Mammary epithelial cell (primary cell): ENCODE measurements at places on chromosomes 12 and 14. TPM values are rescaled to one million over a fixed set of nuclear protein-coding genes. Genes with fewer than 3 reads are reported as not detected.

GRCh38 chr14:75461303-75461702 is 33.5 kb downstream of the JDP2 start:
- no peak for DNase-seq

GRCh38 chr12:67786086-67786485 is 137.5 kb downstream of the DYRK2 start:
- DNase-seq = no peak

- no peak for DNase-seq
These were observed 29.1 kb upstream of the NXPH4 start for GRCh38 chr12:57187222-57188089.

DNA sequence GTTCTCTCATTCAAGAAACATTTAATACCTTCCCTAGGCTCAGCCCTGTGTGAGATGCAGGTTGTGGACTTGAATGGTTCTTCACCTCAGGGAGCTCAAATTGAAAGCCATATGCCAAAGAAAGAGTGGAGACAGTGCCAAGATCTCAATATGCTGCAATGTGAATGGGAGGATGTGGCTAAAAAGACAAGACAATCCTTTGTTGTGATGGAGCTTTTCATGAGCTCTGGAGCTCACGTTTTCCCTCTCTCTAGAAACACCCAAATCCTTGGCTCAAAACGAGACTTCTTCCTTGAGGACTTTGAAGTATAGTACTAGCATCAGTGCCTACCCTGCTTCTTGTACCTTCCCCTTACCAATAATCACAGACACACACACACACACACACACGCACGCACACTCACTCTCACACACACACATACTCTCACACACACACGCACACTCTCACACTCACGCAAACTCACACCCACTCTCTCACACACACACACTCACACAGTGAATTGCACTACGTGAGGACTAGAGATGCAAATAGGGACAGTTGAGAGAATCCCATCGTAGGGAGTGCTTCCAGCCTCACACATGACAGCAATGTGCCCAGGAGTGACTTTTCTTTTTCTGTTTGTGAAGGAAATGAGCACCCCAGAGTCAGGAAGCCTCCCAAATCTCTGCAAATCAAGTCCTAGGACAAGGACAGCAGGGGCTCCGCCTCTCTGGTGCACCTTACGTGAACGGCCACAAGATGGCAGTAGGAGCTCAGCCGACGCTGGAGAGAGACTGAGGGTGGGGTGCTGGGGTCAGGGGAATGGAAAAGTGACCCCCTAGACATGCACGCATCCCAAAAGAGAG is 231.4 kb downstream of the PCNX1 start:
- DNase-seq = peak; percentile 31

DNA sequence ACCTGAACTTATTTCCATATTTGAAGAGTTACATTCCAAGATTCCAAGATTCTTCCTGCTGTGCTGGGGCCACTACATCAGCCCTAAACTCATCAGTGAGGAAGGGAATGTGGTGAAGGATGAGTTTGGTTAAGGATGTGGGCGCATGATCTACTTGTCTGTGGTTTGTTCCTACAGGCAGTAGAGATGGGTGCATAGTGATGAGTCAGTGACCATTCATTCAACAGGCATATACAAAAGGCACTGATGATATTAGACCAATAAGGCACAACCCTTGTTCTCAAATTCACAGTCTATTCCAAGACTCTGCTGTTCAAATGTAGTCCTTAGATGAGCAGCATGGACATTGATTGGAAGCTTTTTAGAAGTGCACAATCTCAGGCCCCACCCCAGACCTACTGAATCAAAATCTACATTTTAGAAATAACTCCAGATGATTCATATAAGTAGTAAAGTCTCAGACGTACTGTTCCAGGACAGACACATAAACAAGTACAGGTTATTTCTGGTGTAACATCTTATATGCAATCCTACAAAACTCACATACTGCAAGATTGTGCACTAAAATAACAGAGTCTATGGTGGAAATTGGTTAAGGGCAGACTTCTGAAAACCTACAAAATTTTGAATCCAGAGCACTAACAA is 47.7 kb upstream of the MAP3K9 start:
- peak; percentile 92 for DNase-seq

DNA sequence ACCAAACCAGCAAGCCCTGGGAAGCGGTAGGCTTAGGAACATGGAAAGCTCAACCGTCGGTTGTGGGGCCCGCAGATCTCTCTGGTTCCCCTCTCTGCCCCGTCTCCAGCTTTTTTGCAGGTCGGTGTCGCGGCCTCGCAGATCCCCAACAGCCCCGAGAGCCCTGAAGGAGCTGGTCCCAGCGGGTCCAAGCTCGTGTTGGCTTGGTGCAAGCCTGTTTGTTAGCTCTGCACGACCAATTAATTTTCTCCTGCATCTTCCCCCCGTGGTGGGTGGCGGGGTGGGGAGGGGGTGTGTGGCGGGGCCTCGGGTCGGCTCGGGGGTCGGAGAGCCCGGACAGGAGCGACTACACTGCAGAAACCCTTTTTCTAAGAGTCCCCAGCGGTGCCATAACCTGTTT is 449 bp upstream of the SLC24A4 start:
- no peak for DNase-seq

GRCh38 chr12:111034083-111034885 is 113.9 kb upstream of the MYL2 start:
- peak; percentile 8 for DNase-seq

- DNase-seq = no peak
These were observed 130.7 kb downstream of the NTF3 start for GRCh38 chr12:5562581-5562980.

GRCh38 chr12:236445-236844 is 22.5 kb upstream of the SLC6A12 start:
- no peak for DNase-seq

GRCh38 chr12:104534162-104534856 is 77.6 kb downstream of the CHST11 start:
- DNase-seq = no peak

DNA sequence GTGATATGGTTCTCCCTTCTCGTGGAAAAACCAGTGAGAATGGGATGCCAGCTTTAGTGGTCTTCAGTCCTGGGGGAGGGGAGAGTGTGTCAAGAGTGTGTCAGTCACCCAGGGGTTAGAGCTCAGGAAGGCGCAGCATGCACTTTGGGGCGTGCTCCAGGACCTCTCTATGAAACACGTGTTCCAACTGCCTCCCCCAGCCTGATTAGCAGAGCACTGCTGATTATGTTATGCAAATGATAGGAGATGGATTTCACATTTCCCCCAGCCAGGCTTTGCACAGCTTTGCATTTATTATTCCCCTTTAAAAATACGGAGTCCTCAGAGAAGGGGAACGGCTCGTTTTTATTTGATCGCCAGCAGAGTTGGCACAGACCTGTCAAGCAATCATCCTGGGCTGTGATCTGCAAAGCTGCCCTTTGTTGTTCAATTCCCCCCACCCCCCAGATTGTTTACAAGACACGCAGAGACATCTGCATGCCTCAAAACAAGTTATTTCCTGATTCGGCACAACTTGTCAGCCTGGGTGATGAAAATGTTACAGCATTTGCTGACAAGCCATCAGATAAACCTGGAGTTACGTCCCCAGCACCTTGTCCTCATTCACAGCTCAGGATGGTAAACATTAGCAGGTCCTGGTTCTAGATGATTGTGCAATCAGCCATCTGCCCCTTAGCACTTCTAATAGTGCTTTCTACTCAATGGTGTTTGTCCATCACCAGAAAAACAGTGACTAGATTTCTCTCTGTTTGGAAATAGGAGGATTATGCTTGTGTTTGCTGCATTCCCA is 196.5 kb downstream of the NOVA1 start:
- DNase-seq = no peak

DNA sequence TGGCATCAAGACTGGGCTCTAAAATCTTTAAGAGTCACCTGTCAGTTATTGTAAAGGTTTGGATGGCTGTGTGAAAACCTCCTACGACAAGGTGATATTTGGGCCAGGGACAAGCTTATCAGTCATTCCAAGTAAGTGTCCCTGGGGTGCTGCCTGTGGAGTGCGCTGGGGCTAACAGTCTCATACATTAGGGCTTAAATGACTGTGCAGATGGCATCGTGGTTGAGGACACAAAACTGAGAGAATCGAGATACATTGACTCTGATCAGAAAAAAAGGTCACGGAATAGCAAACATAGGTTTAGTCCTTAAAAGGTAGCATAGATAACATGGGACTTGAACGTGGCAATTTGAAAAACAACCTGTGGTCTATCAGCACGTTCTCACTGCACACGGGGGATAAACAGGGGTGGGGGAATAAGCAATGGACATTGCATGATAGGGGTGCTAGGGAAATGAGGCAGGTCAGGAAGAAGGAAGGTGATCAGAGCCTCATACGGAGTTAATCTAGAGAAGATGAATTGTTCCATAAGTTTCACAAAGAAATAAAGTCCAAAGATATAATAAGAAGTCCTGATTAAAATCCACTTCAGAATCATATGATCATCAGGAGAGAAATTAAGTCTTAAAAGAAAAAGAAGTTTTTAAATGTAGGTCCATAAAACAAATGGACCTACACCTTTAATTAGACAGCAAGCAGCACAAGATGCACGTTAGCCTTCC is 100.3 kb downstream of the DAD1 start:
- DNase-seq = no peak

GRCh38 chr14:33249233-33249820 is 310.6 kb downstream of the NPAS3 start:
- DNase-seq = no peak

DNA sequence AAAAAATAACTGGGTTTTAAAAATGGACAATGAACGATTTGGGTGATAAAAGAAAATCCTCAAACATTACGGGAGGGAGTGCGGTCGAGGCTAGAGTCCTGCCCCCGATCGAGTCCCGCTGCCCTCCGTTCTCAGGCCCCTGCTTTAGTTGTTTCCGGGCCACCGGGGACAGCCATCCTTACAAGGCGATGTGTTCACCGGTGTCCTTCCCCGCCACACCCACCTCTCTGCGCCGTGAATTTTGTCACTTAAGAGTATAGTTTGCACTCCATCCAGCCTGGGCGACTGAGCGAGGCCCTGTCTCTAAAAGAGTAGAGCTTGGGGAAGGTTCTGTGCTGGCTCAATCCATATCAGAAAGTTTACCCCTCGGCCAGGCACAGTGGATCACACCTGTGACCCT is 2.9 kb downstream of the ULK1 start:
- no peak for DNase-seq

- DNase-seq = peak; percentile 96
These were observed 6.2 kb upstream of the TCP11L2 start for GRCh38 chr12:106296179-106296877.

DNA sequence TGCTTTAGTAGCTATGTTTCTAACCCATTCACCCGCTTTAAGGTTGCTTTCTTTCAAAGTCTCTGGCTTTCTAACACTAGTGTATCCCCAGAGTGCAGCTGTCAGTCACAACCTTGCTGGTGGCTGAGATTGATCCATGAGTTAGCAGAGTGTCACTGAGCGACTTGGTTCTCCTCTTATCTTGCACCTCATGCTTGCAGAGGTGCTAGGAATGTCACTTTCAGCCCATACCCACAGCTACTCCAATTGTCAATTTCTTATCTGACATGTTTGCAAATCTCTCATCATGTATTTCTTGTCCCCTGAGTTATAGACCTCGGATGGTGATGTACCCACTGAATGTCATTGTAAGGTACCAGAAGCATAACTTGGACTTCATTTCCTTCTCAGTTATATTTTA is 1110.2 kb downstream of the GALC start:
- DNase-seq = no peak

GRCh38 chr12:110928700-110929099 is 8.3 kb upstream of the MYL2 start:
- no peak for DNase-seq

DNA sequence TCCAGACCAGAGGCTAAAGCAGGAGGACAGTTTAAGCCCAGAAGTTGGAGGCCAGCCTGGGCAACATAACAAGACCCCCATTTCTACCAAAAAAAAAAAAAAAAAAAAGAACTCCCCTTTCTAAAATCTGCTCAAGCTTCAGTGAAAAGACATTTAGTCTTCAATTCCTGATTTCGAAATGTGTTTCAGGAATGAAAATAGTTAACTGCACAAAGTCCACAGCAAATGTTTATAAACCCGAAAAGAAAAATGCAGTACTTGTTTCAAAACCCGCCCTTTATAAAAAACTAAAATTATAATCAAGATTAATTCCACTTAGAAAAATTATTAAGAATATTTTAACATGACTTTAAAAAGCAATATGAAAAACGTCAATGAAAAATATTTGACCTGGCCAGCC is 12.1 kb downstream of the ATXN2 start:
- DNase-seq = no peak

DNA sequence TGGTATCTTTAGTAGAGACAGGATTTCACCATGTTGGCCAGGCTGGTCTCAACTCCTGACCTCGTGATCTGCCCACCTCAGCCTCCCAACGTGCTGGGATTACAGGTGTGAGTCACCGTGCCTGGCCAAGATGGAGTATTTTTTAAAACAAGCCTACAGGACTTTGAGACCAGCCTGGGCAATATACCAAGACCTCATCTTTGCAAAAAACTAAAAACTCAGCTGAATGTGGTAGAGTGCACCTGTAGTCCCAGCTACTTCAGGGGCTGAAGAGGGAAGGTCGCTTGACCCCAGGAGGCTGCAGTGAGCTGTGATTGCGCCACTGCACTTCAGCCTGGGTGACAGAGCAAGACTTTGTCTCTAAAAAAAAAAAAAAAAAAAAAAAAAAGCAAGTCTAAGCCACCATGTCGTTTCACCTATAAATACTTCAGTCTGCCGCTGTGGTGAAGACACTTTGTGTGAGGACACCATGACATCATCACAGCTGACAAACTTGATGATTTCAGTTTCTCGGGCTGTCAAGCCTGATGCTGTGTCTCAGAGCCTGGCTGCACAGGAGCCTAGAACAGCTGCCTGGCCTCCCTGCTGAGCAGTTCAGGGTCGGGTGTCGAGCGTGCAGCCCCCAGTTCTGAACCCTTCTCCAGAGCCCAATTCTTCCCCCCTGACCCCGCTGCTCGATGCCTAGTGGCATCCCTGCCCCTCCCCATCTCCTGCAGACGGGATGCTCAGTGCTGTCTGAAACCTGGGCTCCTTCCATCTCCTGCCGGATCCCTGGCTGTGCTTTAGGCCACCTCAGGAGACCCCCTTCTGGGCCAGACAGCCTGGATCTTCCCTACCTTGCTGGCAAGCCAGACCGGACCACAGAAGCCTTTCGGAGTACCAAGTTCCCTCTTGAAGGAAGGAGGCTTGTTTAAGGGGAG is 119.2 kb upstream of the EVL start:
- no peak for DNase-seq

- DNase-seq = no peak
These were observed 191.7 kb downstream of the ALG10 start for GRCh38 chr12:34214011-34214410.

- peak; percentile 27 for DNase-seq
These were observed 31.7 kb downstream of the RASAL1 start for GRCh38 chr12:113103756-113104450.

Gene BCL2L14
- not detected for total RNA-seq

Gene GCH1
- 8.8 and 8.9 TPM in 2 replicates for total RNA-seq

Gene PLA2G1B
- total RNA-seq = not detected in 2 replicates

Gene ZBTB39
- total RNA-seq = 5.7 and 6.7 TPM in 2 replicates

Gene TAS2R10
- not detected in 2 replicates for total RNA-seq

Gene NPAS3
- 0.33 TPM for total RNA-seq

Gene TBX3
- total RNA-seq = 30.7 TPM

Gene RNU4-1
- total RNA-seq = under 0.01 TPM

Gene KLHL33
- not detected in 2 replicates for total RNA-seq
